CD4-positive, alpha-beta T cell (primary cell): ENCODE measurements at places on chromosomes 6 and 20. TPM values are rescaled to one million over a fixed set of nuclear protein-coding genes. Genes with fewer than 3 reads are reported as not detected.

Gene GDAP1L1
- total RNA-seq = not detected

- no peak for DNase-seq
Observed at GRCh38 chr20:4507288-4507719, 214.4 kb upstream of the PRND start.

GRCh38 chr6:12083763-12084162 lies 71.7 kb downstream of the HIVEP1 start:
- DNase-seq = no peak

Gene GJA10
- not detected for total RNA-seq

GRCh38 chr6:139533573-139534471 lies 159.4 kb upstream of the CITED2 start:
- DNase-seq = no peak

- no peak for DNase-seq
Observed at GRCh38 chr6:56002336-56002735, 126.9 kb upstream of the BMP5 start.

- no peak for DNase-seq
Observed at GRCh38 chr20:39067526-39068216, 105.5 kb downstream of the DHX35 start.

DNA sequence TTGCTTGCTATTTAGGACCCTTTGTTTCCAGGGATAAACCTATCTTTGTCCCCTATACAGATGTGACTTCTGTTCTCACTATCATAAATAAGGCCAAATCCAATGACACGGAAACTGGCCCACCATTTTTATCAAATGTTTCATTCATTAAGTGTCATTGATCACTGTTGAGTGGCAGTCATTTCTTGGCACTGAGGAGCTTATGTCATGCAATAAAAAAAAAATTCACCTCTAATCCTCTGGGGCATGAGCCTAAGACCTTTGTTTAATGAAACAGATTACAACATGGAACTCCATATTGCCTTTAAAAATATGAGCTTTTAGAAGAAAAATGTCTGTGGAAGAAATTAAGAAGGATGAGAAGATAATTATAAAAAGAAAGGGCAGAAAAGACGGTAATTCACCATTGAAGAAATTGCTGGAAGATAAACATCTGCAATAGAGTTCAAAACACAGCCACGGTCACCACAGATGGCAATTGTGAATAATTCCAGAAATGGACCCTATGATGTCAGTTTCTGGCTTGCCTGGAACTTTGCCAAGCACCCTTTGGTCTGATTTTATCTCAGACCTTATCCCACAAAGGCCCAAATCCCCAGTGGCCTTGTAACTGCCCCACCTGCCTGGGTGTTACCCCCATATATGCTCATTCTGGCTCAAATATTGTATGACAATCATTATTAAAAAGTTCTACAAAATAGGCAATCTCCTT lies 91.1 kb downstream of the DST start:
- DNase-seq = no peak

Gene ASIP
- total RNA-seq = not detected

Gene COX4I2
- total RNA-seq = not detected

GRCh38 chr6:110392727-110393126 lies 22.6 kb downstream of the DDO start:
- DNase-seq = no peak

DNA sequence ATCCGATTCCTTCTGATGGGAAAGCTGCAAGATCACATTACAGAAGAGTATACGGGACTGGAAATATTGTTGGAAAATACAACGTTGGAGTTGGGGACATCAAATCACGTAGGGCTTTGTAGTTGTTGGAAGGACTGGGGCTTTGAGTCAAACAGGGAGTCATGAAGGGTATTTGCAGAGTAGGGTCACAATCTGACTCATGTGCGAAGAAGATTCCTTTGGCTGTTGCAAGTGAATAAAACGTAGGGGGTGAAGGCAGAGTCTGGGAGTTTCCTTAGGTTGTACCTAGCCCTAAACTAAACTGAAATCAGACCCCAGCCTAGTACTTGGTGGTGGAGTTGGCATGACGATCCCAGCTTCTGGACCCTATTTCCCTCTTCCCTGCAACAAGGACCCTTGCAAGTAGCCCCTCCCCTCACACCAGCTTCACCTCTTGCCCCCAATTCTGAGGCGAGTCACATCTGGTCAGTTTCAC lies 32.3 kb downstream of the SNX5 start:
- DNase-seq = no peak

- DNase-seq = no peak
Observed at GRCh38 chr6:42704251-42704936, 18.0 kb downstream of the PRPH2 start.

DNA sequence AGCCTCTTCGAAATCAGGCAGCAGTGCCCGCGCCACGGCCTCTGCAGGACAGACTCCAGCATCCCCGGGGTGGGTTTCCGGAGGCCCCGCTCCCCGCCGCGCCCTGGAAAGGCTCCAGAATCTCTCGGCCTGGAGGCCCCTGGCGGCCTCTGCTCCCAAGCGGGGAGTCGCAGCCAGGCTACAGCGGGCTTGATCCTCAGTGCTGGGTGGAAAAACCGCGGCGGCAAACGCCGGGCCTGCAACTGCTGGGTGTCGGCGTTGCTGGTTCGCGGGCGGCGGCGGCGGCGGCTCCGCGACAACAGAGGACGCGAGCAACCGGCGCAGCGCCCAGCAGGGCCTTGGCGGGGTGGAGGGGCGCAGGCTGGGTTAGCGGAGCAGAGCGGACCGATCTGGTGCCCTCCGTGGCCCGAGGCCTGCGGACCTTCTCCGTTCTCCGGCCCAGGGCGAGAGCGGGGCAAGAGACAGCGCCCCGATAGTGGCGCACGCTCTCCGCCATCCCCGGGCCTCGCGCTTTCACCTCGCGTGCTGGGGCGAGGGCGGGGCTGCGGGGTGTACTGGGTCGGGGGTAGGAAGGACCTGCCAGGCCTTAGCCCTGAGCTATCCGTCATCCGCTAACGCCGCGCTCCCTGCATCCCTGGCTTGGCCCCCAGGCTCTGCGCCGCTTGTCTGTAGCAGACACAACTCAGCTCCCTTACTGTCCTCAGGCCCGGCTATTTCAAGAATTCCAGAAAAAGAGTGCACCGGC lies 3.4 kb upstream of the ZNF292 start:
- DNase-seq = peak; percentile 70

DNA sequence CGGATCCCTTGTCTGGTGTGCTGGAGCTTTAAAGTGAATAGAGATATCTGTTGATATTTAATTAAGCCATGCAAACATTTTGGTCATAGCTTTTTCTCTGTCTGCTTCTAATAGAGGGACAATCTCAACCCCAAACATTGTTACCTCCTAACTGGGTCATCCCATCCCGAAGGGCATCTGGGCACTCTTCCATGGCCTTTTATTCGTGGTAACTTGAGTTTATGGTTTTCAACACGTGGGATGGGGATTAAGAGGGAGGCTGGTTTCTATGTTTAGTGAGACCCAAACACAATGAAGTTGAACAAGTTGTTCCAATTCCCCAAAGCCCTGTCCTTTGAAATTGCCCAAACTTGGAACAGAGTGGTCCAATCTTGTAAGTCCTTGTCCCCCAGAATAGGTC lies 1.4 kb upstream of the ENPP5 start:
- no peak for DNase-seq

Gene CGA
- total RNA-seq = not detected

DNA sequence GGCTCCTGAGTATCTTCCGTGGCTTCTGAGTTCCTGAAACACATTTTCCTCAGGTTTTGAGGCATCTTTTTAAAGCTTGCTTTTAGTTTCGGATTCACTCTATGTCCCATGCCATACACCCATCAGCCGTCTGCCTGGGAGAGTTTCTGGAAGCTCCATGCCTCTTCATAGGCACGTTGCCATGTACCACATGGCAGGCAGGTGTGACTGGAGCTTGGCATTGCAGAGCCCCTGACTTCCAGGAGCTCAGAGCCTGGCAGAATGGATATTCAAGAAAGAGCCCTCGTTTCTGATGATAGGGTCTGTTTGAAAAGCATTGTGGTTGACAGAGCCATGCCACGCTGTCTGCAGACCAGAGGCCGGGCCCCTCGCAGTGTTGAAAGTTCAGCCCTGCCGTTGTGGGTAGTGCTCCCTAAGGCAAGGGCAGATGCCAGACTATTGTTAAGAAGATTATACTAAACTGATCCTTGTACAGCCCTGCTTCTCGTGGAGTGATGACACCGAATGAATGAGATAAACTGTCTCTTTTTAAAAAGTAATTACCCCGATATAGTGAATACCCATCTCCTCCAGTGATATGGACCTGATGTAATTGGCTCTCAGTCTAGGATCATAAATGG lies 100.0 kb downstream of the RPP40 start:
- DNase-seq = no peak

- no peak for DNase-seq
Observed at GRCh38 chr6:136843210-136843609, 20.8 kb downstream of the PEX7 start.

- DNase-seq = no peak
Observed at GRCh38 chr6:87029711-87030314, 65.1 kb downstream of the CGA start.

DNA sequence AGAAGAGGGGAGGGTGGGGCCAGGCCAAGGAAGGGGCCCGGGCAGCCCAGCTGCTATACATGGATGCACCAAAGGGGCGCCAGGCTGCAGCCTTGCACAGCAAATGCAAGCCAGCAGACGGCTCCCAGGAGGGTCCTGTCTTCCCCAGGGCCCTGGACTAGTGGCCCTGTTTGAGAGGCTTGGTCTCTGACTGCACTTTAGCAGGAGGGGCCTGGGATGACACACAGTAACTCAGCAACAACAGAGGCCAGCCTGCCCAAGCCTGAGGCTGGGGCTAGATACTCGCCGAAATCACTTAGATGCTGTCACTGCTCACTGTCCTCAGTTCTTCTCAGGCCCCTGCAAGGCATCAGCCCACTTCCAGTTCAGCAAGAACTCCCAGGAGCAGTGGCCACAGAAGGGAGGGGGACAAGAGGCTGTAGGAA lies 73.5 kb downstream of the TRAM2 start:
- DNase-seq = no peak

GRCh38 chr6:52644253-52644652 lies 26.7 kb upstream of the TMEM14A start:
- no peak for DNase-seq

Gene XKR7
- total RNA-seq = not detected

GRCh38 chr6:16450821-16451220 lies 212.4 kb downstream of the GMPR start:
- no peak for DNase-seq

DNA sequence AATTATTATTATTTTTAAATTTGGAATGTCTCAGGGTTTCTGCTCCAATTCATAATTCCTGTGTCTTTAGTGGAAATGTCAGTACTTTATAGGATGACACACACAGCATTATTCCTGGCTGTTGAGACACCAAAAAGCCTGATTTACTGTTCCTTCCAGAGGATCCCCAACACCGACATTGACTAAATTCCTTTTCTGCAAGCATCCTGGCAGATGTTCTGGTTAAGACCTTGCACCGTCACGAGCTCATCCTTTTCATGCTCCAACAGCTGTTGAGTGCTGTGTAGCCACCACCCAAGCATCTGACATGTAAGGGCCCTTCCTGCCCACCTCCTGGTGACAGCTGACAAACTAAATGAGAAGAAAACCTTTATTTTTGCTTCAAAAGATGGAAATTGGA lies 284.3 kb upstream of the SULF2 start:
- DNase-seq = no peak

DNA sequence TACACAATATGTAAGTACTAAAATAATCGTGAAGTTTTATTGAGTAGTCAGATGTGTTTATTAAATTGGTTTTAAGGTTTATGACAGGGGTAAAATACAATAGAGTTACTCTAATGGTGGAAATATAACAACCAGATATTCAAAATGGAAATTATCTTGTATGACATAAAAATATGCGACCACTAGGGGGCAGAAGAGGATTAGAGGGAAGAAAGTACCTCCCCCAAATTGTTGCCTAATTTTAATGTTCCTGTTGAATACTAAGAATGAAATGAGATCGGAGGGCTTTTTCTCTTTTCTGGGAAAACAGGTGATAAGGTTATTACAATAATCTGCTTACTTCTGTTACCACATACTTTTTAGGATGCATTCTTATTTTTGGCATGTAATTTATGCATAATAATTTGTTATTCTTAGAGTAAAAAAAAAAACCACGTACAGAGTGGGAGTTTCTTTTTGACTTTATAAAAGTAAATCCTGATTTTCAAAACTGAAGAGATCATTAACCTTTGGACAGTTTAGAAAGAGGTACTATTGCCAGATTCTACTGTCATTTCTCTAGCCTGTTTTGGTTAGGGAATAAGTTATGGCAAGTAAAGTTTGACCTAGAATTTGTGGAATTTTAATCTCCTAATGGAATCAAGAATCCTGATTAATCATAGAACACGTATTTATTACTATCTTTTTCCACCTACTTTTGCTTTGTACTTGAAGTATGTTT lies 159.2 kb downstream of the CD109 start:
- DNase-seq = peak; percentile 21

Gene CLDN20
- not detected for total RNA-seq

DNA sequence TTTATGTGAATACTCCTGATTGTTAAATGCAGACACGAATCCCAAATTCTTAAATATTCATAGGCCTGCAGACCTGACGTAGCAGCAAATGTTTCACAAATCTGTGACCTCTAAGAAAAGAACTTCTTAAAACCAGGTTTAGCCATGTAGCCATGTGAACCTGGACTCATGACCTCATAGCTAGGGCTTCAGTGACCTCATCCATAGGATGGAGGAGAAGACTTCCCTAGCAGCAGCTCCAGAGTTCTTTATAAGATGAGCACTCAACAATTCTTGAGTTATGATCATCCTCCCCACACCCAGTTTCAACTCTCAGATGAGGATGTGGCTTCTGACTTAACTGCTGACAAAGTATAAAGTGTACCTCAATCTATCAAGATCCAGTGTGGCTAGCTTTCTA lies 45.8 kb upstream of the TCF21 start:
- DNase-seq = no peak

Gene NRSN2
- total RNA-seq = 0.69 TPM
